Fibroblast of lung (primary cell): ENCODE measurements at places on chromosomes 7 and 10. TPM values are rescaled to one million over a fixed set of nuclear protein-coding genes. Genes with fewer than 3 reads are reported as not detected.

Gene GPR26
- total RNA-seq, result not detected in 2 replicates

Gene FAM237B
- total RNA-seq, result under 0.01 TPM in 1 of 2 replicates, not detected in the other

Gene CYP2C8
- total RNA-seq, result 0.17 TPM in 1 of 2 replicates, not detected in the other

Gene OR6V1
- not detected in 2 replicates for total RNA-seq

Gene STEAP4
- total RNA-seq, result 0.26 and 0.99 TPM in 2 replicates

Gene CPXM2
- total RNA-seq, result 9.8 and 48.1 TPM in 2 replicates

Gene CALML5
- not detected in 2 replicates for total RNA-seq

Gene UCMA
- not detected in 2 replicates for total RNA-seq

Gene INSIG1
- total RNA-seq, result 193 and 353 TPM in 2 replicates

Gene ADCYAP1R1
- total RNA-seq, result not detected in 2 replicates

Gene MTERF1
- 9.8 and 10.9 TPM in 2 replicates for total RNA-seq

Gene C7orf57
- not detected in 2 replicates for total RNA-seq

Gene TMEM225B
- total RNA-seq, result 0.51 and 1.2 TPM in 2 replicates

Gene SRRM3
- 1.0 and 1.7 TPM in 2 replicates for total RNA-seq

Gene DNAH11
- total RNA-seq, result under 0.01 and 0.33 TPM in 2 replicates

Gene EPO
- total RNA-seq, result not detected in 2 replicates

Gene PKD1L1
- under 0.01 TPM in 2 replicates for total RNA-seq

Gene ARHGEF5
- total RNA-seq, result 3.0 and 3.9 TPM in 2 replicates

Gene PNLIPRP2
- not detected in 2 replicates for total RNA-seq

Gene SPACDR
- under 0.01 and 0.50 TPM in 2 replicates for total RNA-seq

Gene KIAA1549
- total RNA-seq, result 0.66 and 0.77 TPM in 2 replicates

Gene FAM13C
- 3.9 and 5.9 TPM in 2 replicates for total RNA-seq

Gene ZDHHC16
- total RNA-seq, result 33.4 and 39.3 TPM in 2 replicates

Gene KCNMA1
- 103 and 138 TPM in 2 replicates for total RNA-seq

Gene CYP26C1
- under 0.01 TPM in 2 replicates for total RNA-seq

Gene AGR2
- total RNA-seq, result not detected in 2 replicates
